ENCODE measurements at places on chromosomes 2 and 18.
A peak's percentile ranks its signal among the peaks of the same experiment; 100 is the strongest.

DNA sequence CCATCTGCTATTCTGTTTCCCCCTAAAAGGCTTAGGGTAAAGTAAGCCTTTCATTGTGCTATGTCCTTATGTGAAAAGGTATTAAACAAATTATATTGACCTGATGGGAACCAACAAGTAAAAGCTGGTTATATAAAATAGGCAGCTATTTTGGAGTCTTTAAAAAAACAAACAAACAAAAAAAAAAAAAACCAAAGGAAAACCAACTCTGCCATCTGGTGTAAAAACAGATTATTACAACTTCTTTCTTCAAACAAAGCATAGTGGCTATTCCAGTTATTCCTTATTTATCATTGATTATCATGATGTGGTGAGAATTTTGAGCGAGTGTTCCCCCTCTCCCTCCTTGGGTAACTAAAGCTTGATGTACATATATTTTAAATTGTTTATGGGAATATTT is 122.3 kb upstream of the FHL2 start:
- no peak for DNase-seq

DNA sequence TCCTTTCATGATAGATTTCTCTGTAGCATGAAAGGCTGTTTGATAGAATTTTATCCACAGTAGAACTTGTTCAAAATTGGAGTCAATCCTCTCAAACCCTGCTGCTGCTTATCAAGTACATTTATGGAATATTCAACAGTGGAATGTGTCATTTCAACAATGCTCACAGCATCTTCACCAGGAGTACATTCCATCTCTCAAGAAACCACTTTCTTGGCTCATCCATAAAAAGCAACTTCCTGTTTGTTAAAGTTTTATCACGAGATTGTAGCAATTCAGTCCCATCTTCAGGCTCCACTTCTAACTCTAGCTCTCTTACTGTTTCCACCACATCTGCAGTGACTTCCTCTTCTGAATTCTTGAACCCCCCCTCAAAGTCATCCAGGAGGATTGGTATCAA is 29.4 kb downstream of the PDCL3 start:
- peak; percentile 41 for DNase-seq

DNA sequence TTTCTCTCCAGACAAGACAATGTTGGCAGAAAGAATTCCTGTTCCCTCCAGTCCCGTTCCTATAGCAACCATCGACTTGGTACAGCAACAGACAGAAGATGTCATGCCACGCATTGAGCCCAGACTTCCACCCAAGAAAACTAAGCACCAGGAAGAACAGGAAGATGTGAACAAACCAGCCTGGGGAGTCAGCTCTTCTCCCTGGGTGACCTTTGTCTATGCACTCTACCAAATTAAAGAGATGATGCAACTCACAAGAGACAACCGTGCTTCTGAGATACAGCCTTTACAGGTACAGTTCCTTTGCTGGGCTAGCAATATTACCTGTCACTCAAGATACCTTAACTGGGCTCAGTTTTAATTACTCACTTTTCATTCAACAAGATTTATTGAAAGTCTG is 37.1 kb downstream of the NEMP2 start:
- peak; percentile 32 for DNase-seq

GRCh38 chr2:144583741-144584453 is 64.0 kb upstream of the ZEB2 start:
- peak; percentile 87 for DNase-seq

- peak; percentile 96 for DNase-seq
Observed at GRCh38 chr2:150142561-150142960, 344.9 kb downstream of the RND3 start.

- peak; percentile 15 for DNase-seq
Observed at GRCh38 chr2:156436497-156437085, 412 bp downstream of the GPD2 start.

DNA sequence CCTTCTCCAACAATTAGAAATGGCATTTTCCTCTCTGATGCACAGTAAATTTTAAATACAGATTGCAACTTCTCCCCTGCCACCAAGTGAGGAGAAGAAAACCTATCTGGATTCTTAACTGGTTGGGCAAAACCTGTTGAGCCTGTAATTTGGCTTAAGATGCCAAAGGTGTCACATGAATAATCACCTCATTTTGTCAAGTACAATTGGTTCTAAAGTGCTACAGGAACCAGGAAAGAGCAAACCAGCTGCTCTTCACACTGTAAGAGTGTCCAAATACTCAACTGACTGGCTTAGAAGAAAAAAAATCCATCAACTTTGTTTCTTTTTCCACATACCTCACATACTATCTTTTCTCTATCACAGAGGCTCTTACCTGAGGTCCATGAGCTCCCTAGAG is 35.4 kb downstream of the NPC1 start:
- no peak for DNase-seq

- no peak for DNase-seq
Observed at GRCh38 chr2:223122781-223123180, 70.8 kb downstream of the KCNE4 start.

DNA sequence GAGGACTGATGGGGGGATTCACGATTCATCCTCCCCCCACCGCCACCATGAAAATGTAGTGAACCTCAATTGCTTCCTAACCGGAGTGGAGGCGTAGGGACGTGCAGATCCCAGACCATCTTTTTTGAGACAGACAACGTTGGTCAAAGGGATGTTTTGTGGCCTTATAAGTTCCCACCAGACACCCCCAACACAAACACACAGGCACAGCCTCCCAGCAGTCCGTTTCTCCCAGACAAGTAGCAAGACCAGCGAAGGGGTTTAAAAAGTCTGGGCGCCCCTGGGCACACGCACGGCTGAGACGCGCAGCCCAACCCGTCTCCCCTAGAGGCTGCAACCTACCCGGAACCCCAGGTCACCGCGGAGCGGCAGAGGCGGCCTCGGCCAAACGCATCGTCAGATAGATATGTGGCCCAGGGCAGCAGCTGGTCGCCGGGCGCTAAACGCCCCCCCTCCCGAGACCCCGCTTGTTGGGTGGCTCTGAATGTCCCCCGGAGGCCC is 1.3 kb downstream of the GBX2 start:
- no peak for DNase-seq

DNA sequence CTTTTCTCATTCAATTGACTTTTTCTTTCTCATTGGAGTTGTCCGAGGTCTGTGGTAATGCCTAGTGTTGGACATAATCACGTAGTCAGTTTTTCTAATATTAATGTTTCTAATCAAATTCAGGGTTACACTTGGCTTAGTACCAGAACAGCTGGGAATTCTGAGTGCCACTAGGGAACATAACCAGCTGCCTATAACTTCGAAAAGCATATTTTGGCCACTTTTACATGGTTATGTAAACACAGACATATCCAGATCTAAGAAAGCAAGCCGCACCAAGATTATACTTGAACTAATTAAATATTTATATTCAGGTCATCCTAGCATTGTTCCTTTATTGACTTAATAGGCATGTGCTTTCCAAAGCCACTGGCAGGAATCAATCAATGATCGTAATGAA is 91.1 kb upstream of the ARHGAP28 start:
- DNase-seq = no peak

DNA sequence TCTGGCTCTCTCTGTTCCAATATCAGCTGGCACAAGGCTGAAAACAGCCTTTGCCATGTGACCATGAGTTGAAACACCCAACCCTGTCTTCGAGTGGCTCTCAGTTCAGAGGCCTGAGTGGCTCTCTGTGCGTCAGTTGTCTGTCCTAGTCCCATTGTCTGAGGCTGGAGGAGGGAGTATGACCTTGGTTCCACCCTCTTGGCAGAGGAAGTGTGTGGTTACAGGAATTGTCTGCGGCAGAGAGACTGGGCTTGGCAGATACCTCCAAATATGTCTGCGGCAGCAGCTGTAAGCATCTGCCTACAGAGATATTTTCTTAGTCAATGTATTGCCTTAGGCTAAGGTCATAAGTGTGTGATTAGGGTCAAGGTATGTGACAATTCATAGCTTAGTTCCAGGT is 32.6 kb downstream of the CNGA3 start:
- peak; percentile 6 for DNase-seq

- no peak for DNase-seq
Observed at GRCh38 chr2:190867832-190868231, 12.8 kb upstream of the GLS start.

GRCh38 chr2:61649021-61649420 is 110.9 kb upstream of the XPO1 start:
- no peak for DNase-seq

DNA sequence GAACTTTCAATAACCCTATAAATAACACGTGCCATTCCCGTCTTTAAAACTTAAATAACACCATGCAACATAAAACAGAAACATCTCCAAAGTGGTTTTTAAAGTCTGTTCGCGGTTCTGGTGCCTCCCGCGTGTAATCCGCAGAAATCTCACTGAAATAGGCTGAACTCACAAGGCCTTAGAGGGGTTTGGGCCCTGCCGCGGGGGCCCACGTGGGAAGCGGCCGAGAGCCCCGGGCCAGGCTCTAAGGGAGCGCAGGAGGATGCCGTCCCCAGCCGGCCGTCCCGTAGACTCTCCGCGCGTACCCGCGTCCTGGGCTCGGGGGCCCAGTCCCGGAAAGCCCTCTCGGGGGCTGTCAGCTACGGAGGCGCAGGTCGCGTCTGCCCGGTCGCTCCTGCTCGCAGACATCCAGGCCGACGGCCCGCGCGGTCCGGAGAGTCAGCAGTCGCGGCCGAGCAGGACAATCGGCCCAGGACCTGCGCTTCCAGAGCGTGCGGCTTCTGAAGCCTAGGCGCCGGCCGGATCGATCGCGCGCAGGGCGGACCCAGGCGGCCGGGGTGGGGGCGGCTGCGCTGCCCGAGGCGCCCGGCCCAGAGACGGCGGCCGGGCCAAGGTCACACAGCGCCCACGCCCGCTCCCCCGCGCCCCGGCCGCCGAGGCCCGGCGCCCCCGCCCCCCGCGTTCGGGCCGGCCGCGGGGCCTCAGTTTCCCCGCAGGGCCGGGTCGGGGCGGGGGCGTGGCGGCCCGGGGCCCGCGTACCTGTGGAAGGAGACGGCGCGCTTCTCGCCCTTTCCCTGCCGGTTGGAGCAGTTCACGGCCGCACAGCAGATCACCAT is 558 bp downstream of the THAP4 start:
- peak; percentile 43 for DNase-seq

DNA sequence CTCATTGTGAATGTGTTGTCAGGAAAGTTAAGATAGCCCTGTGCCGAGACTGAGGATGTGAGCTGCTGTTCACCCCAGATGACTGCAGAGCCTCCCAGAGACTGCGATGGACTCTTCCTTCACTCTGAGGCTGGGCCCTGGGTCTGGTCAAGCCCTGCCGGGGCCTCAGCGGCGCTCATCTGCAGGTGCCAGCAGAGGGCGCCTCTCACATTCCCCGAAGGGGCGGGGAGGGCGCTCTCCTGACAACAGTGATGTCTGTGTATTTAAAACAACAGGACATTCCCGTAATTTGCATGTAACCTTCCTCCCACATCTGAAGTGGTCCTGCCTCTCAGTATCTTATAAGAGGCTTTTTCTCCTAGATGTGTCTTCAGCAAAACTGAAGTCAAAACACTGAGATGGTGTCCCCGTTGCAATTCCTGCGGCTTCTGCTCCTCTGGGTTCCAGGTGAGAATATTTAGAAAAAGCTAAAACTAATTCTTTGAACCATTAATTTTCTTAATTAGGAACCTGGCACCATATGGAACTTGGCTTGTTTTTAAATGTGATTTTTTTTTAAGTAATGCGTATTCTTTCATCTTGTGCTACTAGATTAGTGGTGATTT is 1377.9 kb downstream of the RPIA start:
- DNase-seq = peak; percentile 17

- no peak for DNase-seq
Observed at GRCh38 chr2:147451902-147452515, 392.8 kb upstream of the ACVR2A start.

GRCh38 chr18:47050468-47050867 is 15.0 kb upstream of the ELOA2 start:
- DNase-seq = peak; percentile 51

GRCh38 chr2:9937258-9937657 is 14.2 kb upstream of the GRHL1 start:
- no peak for DNase-seq

DNA sequence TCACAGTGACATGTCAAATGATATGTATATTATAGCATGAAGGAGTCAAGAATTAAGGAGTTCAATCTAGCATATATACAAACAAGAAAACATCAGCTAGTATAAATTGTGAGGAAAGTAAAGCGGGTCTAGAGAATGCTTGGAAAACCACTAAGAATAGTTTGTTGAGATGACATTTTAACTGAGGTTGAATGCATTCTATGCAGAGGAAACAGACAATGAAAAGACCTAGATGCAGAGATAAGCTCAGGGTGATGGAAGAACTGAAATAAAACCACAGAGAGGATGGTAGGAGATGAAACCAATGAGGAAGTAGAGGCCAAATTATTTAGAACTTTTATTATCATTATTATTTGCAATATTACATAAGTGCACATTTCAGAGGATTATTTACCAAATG is 803.6 kb upstream of the FANCL start:
- DNase-seq = no peak

DNA sequence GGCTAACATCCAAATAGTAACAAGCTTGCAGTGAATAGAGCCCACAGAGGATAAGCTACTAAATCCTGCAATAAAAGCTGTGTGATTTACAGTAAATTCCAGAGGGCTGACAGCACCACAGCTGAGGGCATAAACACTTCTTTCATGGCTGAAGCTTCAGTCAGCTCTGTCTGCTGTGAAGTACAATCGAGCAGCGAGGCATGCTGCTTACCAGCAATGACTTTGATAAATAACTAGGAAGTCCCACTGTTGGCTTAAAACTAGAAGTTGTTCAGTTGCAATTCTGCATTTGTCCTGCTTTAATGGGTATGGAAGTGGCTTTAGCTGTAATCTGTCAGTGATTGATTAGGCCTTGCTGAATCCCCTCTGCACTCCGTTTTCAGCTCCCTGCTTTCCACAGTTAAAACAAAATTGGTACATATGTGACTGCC is 65.2 kb upstream of the FIGN start:
- peak; percentile 34 for DNase-seq

DNA sequence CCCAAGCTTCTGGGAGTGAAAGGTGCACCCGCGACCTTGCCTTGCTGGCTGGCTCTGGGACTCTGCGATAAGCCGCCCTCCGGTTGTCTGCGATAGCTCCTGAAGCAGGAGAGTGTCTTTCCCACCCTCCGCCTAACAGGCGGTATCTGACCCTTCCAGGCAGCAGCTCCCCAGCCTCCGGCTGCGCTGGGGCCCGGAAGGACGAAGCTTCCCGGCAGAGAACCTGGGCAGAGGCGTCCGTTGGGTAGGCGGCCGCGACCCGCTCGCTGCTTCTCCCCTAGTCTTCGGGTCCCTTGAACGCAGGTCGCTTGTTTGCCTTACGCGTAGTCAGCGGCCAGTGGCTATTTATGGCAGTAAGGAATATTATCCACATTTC is 446 bp upstream of the RHBDD1 start:
- DNase-seq = no peak

GRCh38 chr2:98015671-98016070 is 19.9 kb upstream of the TMEM131 start:
- DNase-seq = no peak

- DNase-seq = no peak
Observed at GRCh38 chr2:122105877-122106206, 350.4 kb downstream of the TSN start.

All from fibroblast of skin of back (primary cell).